ENCODE measurements at places on chromosomes 1 and 21.

DNA sequence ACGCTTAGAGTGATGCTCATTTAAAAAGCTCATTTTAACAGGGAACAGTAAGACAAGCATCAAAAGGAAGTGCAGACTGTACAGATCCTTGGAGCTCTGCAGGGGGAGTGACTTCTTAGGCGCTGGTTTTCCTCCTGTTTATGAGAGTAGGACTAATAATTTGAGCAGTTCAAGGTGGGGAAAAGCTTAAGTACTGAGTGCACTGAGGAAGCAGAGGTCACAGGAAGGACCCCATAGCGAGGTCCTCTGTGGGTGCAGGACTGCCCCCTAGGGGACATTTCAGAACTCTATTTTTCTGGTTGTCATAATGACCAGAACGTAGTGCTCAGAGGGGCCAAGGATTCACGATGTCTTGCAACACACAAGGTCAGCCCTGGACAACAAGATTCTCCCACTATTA lies 112.1 kb downstream of the HLCS start:
- DNase-seq = peak; percentile 10

DNA sequence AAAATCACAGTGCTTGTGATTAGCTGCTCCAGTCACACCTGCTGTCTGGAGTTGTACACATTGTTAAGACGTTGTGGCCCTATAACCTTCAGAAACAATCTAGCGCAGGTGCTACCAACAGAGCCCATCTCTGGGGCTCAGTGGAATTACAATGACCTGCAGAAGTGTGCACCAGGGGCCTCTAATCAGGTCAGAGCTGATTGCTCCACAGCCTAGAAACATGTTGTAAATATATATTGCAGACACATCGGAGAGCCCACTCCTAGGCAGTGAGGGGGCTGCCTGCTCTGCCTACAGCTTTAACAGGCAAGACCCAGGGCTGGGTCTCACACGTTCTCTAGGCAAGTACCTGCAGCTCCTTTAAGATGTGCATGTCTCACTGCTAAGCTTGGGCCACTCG lies 302.0 kb downstream of the SIPA1L2 start:
- no peak for DNase-seq

- DNase-seq = no peak
Measured at GRCh38 chr21:38725196-38726157, 80.3 kb upstream of the ETS2 start.

- DNase-seq = no peak
Measured at GRCh38 chr1:213444224-213444623, 393.2 kb downstream of the RPS6KC1 start.

All from CD14-positive monocyte (primary cell).